ENCODE measurements at places on chromosomes 5 and 9. TPM values are rescaled to one million over a fixed set of nuclear protein-coding genes. Genes with fewer than 3 reads are reported as not detected.
A peak's percentile ranks its signal among the peaks of the same experiment; 100 is the strongest.

Gene PCDHGA10
- total RNA-seq, result 7.0 TPM

Gene SARDH
- not detected for total RNA-seq

Gene C1QTNF2
- total RNA-seq, result not detected

Gene CDKN2B
- total RNA-seq, result 50.9 TPM

- no peaks in the 10 kb centered on the region for H3K4me1 ChIP-seq
- no peaks in the 10 kb centered on the region for H3K27me3 ChIP-seq
- no peaks in the 10 kb centered on the region for H3K36me3 ChIP-seq
Observed at GRCh38 chr5:125526966-125527365, 780.5 kb upstream of the ZNF608 start.

DNA sequence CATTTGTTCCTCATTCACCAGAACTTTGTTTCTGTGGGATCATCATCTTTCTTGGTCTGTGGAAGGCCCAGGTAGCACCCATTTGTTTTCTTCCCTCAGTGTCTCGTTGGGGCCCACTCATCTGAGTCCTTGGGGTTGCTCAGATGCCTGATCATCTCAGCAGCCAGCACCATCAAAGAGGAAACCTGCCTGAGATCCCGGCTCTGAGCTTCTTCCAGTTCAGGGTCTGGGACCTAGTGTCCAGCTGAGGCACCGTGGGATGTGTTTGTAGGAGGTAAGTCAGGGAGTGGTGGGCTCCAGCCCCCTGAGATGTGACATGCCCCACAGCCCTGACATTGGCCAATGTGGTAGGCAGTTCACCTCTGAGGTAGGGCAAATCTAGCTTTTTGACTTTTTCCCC lies 9.4 kb upstream of the CD180 start:
- no peaks in the 10 kb centered on the region for H3K27me3 ChIP-seq
- H3K36me3 ChIP-seq, result no peaks in the 10 kb centered on the region
- no peak for DNase-seq
- H3K27ac ChIP-seq, result no peak overlapping the region
- no peak overlapping the region for H3K4me3 ChIP-seq

GRCh38 chr5:168086746-168087145 lies 204.7 kb upstream of the WWC1 start:
- DNase-seq, result no peak
- H3K27me3 ChIP-seq, result no peaks in the 10 kb centered on the region
- no peaks in the 10 kb centered on the region for H3K4me1 ChIP-seq
- no peak overlapping the region for H3K4me3 ChIP-seq
- H3K27ac ChIP-seq, result no peak overlapping the region

- no peak for DNase-seq
- no peaks in the 10 kb centered on the region for H3K36me3 ChIP-seq
- peaks cover 12% of the 10 kb centered on the region for H3K27me3 ChIP-seq
- no peak overlapping the region for H3K4me3 ChIP-seq
Observed at GRCh38 chr5:17400724-17401469, 97.1 kb upstream of the TAF11L2 start.

- DNase-seq, result no peak
- no peaks in the 10 kb centered on the region for H3K4me1 ChIP-seq
Observed at GRCh38 chr5:141672841-141673813, 8.9 kb downstream of the ARAP3 start.

- H3K4me1 ChIP-seq, result no peaks in the 10 kb centered on the region
- H3K27me3 ChIP-seq, result no peaks in the 10 kb centered on the region
- no peak overlapping the region for H3K27ac ChIP-seq
- H3K36me3 ChIP-seq, result no peaks in the 10 kb centered on the region
- no peak overlapping the region for H3K4me3 ChIP-seq
Observed at GRCh38 chr5:125291447-125291846, 545.0 kb upstream of the ZNF608 start.

DNA sequence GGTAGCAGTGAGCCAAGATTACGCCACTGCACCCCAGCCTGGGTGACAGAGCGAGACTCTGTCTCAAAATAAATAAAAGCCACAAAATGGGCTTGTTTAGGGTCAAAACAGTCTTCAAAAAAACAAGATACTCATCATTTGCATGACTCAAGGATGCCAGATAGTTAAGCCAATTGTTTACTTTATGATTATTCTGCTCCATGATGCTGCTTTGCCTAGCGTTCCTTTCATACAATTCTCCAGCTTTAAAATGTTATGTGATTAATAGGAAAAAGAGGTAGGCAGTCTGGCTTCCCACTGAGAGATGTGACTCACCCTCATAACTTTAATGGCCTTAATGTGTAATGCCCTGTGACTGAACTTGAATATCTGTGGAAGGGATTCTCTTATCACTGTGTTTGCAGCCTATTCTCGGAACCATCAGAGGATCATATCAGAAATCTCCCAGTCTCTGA lies 364.6 kb upstream of the TRPC7 start:
- H3K4me1 ChIP-seq, result no peaks in the 10 kb centered on the region
- no peak overlapping the region for H3K4me3 ChIP-seq
- H3K36me3 ChIP-seq, result no peaks in the 10 kb centered on the region
- DNase-seq, result no peak

- peaks cover 40% of the 10 kb centered on the region for H3K27me3 ChIP-seq
- DNase-seq, result no peak
- no peaks in the 10 kb centered on the region for H3K36me3 ChIP-seq
- H3K27ac ChIP-seq, result no peak overlapping the region
Observed at GRCh38 chr9:136274786-136275654, 28.9 kb downstream of the CCDC187 start.

DNA sequence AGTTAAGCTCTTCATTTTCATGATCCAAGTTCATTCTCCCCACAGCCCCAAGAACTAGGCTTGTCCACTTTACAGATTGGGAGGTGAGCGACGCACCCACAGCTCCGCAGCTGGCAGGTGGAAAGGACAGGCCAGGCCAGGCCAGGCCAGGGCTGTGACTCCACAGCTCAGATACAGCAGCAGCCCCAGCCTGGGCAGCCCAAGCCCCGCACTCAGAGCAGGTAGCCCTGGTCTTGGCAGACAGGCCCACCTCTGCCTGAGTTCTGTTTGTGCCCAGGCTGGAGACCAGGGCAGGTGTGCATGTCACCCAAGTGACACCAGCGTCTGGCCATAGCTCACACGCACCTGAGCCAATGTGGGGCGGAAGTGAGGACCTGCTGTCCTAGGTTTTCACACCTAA lies 124.7 kb downstream of the WNK2 start:
- peaks cover 14% of the 10 kb centered on the region for H3K4me1 ChIP-seq
- no peak overlapping the region for H3K27ac ChIP-seq
- DNase-seq, result no peak
- H3K4me3 ChIP-seq, result no peak overlapping the region
- peaks cover 4% of the 10 kb centered on the region for H3K36me3 ChIP-seq
- H3K27me3 ChIP-seq, result no peaks in the 10 kb centered on the region

DNA sequence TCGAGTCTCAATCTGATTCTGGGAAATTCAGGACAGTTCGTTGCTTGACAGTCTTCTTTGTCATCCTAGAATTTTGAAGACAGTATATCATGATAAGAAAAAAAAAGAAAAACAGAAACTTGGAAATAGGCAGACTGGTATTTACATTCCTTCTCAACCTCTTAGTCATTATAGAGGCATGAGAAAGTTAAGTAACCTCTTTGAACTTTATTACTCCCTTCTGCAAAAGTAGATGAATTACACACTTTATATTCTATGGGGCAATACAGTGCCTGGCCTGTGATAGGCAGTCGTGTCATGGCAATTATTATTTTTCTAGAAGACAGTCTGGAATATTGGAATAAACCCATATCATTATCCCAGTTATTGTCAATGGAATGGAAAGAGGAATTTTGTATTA lies 828.9 kb downstream of the TLR4 start:
- no peak for DNase-seq
- no peak overlapping the region for H3K27ac ChIP-seq
- no peaks in the 10 kb centered on the region for H3K27me3 ChIP-seq
- H3K36me3 ChIP-seq, result no peaks in the 10 kb centered on the region
- no peaks in the 10 kb centered on the region for H3K4me1 ChIP-seq
- no peak overlapping the region for H3K4me3 ChIP-seq

- H3K4me3 ChIP-seq, result no peak overlapping the region
- H3K36me3 ChIP-seq, result no peaks in the 10 kb centered on the region
- no peak for DNase-seq
- peaks cover 7% of the 10 kb centered on the region for H3K4me1 ChIP-seq
- peaks cover 19% of the 10 kb centered on the region for H3K27me3 ChIP-seq
Observed at GRCh38 chr5:175687231-175687701, 29.4 kb downstream of the HRH2 start.

GRCh38 chr5:174281855-174282254 lies 236.3 kb downstream of the NSG2 start:
- no peak for DNase-seq
- H3K4me3 ChIP-seq, result no peak overlapping the region
- peaks cover 7% of the 10 kb centered on the region for H3K27me3 ChIP-seq
- H3K36me3 ChIP-seq, result no peaks in the 10 kb centered on the region

GRCh38 chr5:11547140-11547539 lies 357.1 kb downstream of the CTNND2 start:
- no peak overlapping the region for H3K4me3 ChIP-seq
- H3K27me3 ChIP-seq, result no peaks in the 10 kb centered on the region
- no peak for DNase-seq
- H3K36me3 ChIP-seq, result no peaks in the 10 kb centered on the region
- no peaks in the 10 kb centered on the region for H3K4me1 ChIP-seq

DNA sequence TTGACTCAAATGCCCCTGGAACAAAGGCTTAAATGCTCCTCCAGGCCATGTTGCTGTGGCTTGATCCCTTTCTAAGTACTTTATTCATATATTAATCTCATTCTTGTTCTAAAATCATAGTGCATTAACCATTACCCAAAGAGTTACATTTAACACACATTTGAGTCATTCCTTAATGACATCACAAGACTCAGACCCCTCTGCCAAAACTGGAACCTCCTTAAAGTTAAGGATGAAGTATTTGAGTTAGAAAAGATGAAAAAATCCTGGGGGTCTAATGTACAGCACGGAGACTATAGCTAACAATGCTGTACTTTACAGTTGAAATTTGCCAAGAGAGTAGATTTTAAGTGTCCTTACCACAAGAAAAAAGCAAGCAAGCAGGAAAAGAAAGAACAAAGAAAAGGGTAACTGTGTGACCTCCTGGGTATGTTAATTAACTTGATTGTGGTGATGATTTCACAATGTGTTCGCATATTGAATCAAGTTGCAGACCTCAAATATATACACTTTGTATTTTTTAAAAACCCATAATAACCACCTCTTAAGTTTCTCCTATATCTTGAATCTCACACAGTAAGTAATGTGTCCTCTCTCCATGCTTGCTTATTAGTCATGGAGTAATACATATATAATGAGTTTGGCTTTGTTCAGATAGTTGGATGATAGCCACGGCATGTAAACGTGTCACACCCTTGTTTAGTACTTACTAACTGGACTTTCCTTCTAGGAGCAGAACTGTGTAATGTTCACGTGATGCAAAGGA lies 376.9 kb downstream of the SEMA5A start:
- H3K4me1 ChIP-seq, result peaks cover 4% of the 10 kb centered on the region
- no peak overlapping the region for H3K27ac ChIP-seq
- no peak overlapping the region for H3K4me3 ChIP-seq
- H3K36me3 ChIP-seq, result no peaks in the 10 kb centered on the region
- no peaks in the 10 kb centered on the region for H3K27me3 ChIP-seq
- DNase-seq, result no peak

DNA sequence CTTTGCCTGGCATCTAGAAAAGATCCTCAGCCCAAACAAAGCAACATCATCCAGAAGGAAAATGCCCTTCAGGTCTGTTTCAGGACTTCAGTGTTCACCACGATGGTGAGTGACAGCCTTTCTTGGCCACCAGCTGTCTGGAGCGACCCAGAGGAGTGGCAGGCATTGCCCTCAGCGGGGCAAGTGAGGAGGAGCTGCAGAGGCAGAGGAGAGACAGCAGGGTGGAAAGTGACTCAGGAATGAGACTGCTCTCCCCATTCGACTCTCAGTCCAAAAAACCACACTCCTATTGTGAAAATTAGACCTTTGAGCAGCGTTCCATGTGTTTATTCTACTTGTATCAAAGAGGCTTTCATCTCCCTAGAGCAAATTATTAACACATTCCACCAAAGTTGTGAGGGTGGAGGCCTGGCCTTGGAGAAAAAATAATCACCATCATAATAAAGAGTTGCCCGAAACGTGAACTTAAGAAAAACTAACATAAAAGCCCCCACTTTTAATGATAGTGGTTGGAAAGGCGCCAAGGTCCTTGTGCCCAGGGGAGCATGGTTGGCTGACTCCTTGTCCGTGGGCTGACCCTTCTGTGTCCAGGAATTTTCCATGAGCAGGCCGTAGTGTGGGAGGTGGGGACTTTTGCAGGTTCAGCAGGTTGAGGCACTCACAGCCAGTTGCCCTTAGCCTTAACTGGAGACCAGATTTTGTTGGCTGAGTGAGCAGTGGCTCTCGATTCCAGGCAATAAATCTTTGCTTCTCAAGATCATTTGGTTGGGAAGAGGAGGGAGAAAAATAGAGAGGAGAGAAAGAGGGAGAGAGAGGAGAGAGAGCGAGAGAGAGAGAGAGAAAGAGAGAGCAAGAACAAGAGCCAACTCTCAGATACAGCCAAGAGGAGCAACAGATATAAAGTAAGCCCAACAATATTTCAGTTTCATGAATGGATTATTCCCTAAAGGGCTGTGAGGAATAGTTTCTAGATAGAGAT lies 125.9 kb upstream of the ANKRD55 start:
- no peak overlapping the region for H3K27ac ChIP-seq
- H3K36me3 ChIP-seq, result no peaks in the 10 kb centered on the region
- no peak overlapping the region for H3K4me3 ChIP-seq
- peaks cover 34% of the 10 kb centered on the region for H3K4me1 ChIP-seq

GRCh38 chr9:117835798-117836197 lies 131.6 kb downstream of the TLR4 start:
- no peaks in the 10 kb centered on the region for H3K4me1 ChIP-seq
- no peak overlapping the region for H3K4me3 ChIP-seq
- no peaks in the 10 kb centered on the region for H3K36me3 ChIP-seq
- no peak for DNase-seq

- H3K27ac ChIP-seq, result no peak overlapping the region
- peaks cover 8% of the 10 kb centered on the region for H3K4me1 ChIP-seq
- no peaks in the 10 kb centered on the region for H3K36me3 ChIP-seq
- H3K4me3 ChIP-seq, result no peak overlapping the region
- no peaks in the 10 kb centered on the region for H3K27me3 ChIP-seq
- no peak for DNase-seq
Observed at GRCh38 chr5:69184621-69185020, 4.8 kb upstream of the CENPH start.

- peak overlapping the region; percentile 46 for H3K4me3 ChIP-seq
- no peak for DNase-seq
- no peaks in the 10 kb centered on the region for H3K36me3 ChIP-seq
- H3K4me1 ChIP-seq, result peaks cover 10% of the 10 kb centered on the region
- H3K27ac ChIP-seq, result peak overlapping the region; percentile 10
Observed at GRCh38 chr5:55160493-55161209, 680 bp downstream of the GPX8 start.

DNA sequence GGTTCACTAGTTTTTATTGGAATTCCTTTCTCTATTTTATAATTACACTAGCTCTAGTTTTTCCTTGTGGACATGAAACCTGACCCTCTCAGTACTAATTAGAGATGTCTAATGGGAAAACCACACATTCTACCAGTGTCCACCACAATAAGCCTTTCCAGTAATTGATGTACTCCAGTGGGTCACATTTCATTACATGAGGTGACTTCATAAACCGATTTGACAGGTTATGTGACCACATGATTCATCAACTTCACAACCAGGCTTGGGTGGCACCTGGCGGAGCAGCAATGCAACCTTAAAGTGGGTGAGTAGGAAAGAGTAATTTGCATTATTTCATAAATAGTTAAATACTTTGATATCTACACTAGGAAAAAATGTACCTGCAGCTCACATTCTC lies 284.2 kb upstream of the ADAMTS16 start:
- H3K4me1 ChIP-seq, result no peaks in the 10 kb centered on the region
- no peak overlapping the region for H3K27ac ChIP-seq
- no peak overlapping the region for H3K4me3 ChIP-seq

- peaks cover 4% of the 10 kb centered on the region for H3K36me3 ChIP-seq
- DNase-seq, result no peak
- no peaks in the 10 kb centered on the region for H3K27me3 ChIP-seq
- H3K4me3 ChIP-seq, result no peak overlapping the region
- peak overlapping the region; percentile 59 for H3K27ac ChIP-seq
Observed at GRCh38 chr9:127537792-127538191, 74.3 kb upstream of the STXBP1 start.
